ENCODE measurements at places on chromosomes 12 and 14.

DNA sequence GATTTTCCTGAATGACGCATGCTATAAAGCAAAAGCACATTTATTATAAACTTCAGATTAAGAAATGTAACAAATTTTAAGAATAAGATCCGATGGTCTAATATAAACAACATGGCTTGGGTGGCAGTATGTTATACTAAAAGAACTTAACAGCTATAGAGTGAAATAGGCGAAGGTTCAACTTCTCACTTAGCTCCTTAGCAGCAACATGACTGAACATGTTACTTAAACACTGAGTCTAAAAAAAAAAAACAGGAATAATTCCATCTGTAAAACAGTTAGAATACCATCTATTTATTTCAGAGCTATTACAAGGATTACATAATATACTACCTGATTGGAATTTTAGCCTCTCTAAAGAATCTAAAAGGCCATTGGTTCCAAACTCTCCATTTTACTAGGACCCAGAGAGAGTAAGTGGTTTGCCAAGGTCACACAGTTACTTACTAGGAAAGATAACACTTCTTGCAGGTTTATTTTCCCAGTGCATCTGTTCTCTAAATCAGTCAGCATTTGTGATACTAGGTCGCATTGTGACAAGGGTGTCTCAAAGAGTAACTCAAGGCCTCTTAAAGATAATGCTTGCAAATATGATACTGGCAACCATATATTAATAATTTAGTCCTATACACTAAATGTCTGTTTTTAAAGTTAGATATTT, 14.8 kb downstream of the OSBPL8 start:
- no peak for DNase-seq

- no peak for DNase-seq
These were observed 12.7 kb upstream of the SERPINA1 start for GRCh38 chr14:94401083-94401482.

GRCh38 chr12:18979401-18980126, 150.0 kb upstream of the PLEKHA5 start:
- no peak for DNase-seq

DNA sequence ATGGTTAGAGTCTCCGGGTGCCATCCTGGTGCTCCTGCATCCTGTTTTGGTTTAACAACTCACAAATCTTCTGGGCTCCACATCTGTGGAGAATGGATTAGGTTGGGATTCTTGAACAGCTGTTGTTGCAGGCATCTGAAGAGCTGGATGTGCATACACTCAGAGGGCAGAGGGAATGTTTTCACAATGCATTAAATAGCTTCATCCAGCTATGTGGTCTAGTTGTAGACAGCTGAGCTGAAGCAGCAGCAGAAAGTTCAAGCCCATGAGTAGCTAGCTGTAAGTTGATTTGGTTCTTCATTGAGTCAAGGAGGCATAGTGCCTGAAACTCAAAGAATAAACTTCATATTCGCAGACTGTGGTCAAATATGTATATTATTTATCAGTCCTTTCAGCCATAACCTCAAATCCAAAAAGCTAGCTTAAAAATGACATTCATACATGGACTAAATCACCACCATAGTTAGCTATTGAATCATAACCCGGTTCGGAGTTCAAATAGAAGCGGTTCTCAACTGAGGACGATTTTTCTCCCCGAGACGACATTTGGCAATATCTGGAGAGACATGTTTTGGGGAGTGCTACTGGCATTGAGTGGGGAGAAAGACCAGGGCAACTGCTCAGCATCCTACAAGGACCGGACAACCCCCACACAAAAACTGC, 858 bp upstream of the ANKRD13A start:
- DNase-seq: no peak

DNA sequence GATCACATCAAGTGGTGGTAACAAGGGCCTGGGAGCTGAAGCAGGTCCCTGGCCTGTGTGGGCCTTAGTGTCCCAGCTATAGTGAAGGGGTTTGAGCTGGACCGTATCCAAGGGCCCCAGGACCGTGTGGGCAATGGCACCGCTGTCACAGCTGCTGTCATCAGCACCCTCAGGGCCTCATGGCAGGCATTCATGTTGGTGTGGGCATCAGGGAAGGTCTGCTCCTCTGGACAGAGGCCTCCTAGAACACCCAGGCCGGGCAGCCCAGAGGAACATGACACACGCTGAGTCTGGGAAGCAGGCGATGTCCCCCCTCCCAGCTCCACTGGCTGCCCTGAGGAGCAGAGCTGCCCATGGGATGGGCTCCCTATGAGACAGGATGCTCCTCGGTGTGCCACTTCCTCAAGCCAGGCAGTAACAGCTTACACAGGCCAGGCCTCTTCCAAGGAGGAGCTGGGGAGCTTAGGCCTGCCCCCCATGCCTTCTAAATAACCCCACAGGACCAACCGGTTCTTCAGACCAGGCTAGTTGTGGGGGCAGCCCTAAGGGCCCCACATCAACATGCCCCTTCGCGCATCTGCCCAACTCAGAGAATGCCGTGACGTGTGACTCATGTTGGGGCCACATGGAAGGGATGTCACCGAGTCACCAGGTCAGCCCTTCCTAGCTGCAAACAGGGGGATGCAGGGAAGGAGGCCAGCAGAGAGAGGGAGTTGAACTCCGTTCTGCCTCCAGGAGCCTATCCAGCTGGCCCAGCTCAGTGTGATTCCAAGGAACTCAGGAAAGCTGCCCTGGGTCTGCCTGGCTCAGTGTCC, 80.4 kb downstream of the PITPNM2 start:
- DNase-seq: no peak

- no peak for DNase-seq
These were observed 70.5 kb upstream of the ATP2B1 start for GRCh38 chr12:89779090-89779489.

GRCh38 chr14:49467091-49467490, 119.1 kb downstream of the RPS29 start:
- DNase-seq: no peak

DNA sequence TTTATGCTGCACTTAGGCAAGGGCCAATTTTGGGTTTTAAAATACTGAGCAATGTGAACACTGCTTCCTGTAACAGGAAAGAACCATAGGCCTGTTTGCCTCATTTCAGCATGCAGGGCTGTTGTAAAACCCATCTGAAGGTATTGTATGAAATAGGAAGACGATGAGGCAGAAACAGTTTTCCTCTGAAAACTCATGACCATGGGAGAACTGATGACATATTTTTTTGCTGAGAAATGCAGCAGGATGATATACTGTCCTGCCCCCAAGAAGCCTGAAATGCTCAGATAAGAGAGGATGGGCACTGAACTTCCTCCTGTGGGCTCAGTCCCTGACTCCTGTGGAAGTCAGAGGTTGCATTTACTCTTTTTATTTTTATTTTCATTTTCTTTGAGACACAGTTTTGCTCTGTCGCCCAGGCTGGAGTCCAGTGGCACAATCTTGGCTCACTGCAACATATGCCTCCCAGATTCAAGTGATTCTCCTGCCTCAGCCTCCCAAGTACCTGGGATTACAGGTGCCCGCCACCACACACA, 17.4 kb downstream of the PYGL start:
- no peak for DNase-seq

- no peak for DNase-seq
These were observed 136.7 kb downstream of the ZNF664 start for GRCh38 chr12:124109760-124110159.

- peak; percentile 7 for DNase-seq
These were observed 610 bp downstream of the C14orf132 start for GRCh38 chr14:96039633-96040311.

GRCh38 chr12:45339035-45339434, 123.1 kb downstream of the ANO6 start:
- DNase-seq: no peak

DNA sequence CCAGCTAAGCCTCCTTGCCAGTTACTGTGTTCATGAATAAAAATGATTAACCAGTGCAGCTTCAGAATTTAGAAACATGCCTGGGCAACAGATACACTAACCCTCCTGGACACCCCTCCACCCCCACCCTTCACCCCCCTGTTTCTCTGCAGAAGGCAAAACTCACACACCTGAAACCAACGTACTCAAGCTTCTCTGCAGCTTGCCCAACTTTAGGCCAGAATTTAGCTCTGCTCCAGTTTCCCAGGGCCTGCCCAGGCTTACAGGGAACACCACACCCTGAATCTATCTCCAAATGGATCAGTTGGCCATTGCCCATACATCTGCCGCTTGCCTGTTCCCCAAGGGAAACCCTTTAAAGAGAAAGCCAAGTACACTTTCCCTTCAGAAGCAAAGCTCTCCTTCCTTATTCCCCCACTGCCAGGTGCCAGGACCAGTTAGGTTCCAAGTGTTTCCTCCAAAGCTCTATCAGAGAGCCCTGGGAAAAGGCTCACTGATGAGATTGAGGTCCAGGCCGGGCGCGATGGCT, 1.8 kb upstream of the SPPL3 start:
- no peak for DNase-seq

DNA sequence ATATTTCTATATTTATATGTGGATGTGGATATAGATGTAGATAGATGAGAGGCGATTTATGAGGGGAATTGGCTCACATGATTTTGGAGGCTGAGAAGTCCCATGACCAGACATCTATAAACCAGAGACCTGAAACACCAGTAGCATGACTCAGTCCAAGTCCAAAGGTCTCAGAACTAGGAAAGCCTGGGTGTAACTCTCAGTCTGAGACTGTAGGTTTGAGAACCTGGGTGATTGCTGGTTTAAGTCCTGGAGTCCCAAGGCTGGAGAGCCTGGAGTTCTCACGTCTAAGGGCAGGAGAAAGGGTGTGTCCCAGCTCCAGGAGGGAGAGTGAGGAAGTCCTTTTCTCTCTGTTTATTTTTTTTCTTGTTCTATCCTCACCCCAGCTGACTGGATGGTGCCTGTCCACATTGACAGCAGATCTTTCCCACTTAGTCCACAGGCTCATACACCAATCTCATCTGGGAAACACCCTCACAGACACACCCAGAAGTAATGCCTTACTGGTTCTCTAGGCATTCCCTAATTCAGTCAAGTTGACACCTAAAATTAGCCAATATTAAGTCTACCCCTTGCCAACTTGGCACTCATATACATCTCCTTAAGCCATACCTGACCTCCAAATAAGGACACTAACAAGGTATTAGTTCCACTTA, 45.4 kb downstream of the EMP1 start:
- DNase-seq: no peak
